ENCODE measurements at places on chromosomes 12 and 14.

GRCh38 chr14:53523226-53523625 is 370.1 kb upstream of the DDHD1 start:
- DNase-seq: no peak

GRCh38 chr12:111430433-111431353 is 25.0 kb downstream of the SH2B3 start:
- peak; percentile 71 for DNase-seq

- DNase-seq: no peak
These were observed 72.8 kb downstream of the PAPOLA start for GRCh38 chr14:96574633-96575632.

DNA sequence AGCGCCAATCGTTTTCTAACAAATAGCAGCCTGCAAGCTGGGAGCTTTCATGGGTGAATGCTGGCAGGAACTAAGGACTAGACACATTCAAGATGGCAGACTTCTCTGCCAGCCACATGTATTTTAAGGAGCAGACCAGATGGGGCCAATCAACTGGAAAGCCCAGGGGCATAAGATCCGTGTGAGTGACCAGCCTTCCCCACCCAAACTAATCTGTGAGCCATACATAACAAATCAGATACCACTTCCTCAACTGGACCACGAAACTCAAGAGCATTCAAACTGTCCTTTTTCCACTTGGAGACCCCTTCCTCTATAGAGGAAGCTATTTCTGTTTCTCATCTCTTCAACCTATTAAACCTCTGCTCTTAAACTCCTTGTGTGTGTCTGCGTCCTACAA is 9.7 kb downstream of the TCL1B start:
- DNase-seq: no peak

DNA sequence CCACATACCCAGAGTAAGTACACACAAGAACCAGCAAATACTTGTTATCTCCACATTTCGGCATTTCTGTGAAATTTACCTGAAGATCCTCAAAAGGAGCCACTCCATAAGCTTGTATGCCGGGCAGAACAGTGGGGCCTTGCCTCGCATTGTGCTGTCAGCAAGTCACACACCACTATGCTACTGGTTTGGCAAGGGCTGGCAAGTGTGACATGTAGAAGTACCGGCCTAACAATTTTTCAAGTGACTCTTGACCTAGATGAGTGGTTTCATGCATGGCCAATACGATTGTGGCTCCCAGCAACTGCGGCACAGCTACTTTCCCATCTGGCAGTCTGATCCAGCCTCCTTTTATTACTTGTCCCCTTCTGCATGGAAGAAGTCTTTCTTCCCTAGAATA is 69.8 kb downstream of the GAS2L3 start:
- no peak for DNase-seq

GRCh38 chr12:92438641-92439419 is 264.0 kb upstream of the PLEKHG7 start:
- DNase-seq: no peak

DNA sequence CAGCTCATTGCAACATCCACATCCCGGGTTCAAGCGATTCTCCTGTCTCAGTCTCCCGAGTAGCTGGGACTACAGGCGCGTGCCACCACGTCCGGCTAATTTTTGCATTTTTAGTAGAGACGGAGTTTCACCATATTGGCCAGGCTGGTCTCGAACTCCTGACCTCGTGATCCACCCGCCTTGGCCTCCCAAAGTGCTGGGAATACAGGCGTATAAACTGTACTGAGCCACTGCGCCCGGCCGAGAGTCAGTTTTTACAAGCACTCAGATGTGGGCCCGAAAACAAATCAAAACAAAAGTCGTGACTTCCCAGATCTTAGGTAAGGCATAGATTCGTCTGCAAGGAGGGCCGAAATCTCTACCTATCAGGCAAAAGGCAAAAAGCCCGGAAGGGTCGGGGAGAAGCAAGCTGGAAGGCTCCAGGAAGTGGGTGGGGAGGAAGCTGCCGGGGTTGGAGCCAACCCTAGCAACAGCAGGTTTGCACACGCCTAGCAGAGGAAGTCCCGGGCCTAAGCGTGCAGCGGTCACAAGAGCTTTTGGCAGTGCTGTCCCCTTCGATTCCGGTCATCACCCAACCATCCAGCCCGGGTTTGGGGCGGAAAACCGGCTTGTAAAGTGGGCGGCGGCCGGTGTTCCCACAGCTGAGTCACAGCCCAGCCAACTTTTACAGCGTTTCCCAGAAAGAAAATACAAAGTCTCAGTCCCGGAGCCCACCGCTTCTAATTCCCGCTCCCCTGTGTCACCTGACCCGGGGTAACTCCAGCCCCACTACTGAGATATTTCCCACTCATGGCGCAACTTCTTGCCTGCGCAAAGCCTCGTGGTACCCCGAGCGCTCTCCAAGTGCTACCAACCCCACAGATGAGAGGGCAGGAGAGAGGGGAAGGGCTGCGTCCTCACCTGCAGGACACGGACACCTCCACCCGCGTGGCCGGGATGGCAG is 583 bp downstream of the CPNE8 start:
- DNase-seq: peak; percentile 45

GRCh38 chr12:108694812-108695278 is 36.5 kb downstream of the CORO1C start:
- no peak for DNase-seq

- DNase-seq: no peak
These were observed 10.6 kb downstream of the GRIP1 start for GRCh38 chr12:66668311-66668710.

Measured in activated T-helper 1 cell treated with anti-CD3 and anti-CD28 coated beads, Interleukin-12 subunit alpha, Interleukin-12 subunit beta, Interleukin-2, Interleukin-4 antibody, amounts not matched to agents 30 ng/mL and 10 ng/mL and 1 ng/mL, durations not matched to agents 14 hours and 24 hours and 36 hours (primary cell).